ENCODE measurements at places on chromosomes 13 and 19.

GRCh38 chr19:30596813-30597399, 224.7 kb downstream of the ZNF536 start:
- peak; percentile 23 for DNase-seq

GRCh38 chr13:30466841-30467252, 1.1 kb upstream of the HMGB1 start:
- DNase-seq, result no peak

- no peak for DNase-seq
Observed at GRCh38 chr13:98423417-98423816, 153.5 kb downstream of the STK24 start.

GRCh38 chr13:25167382-25168174, 4.5 kb downstream of the AMER2 start:
- DNase-seq, result no peak

- DNase-seq, result no peak
Observed at GRCh38 chr13:30837227-30838159, 68.6 kb upstream of the MEDAG start.

DNA sequence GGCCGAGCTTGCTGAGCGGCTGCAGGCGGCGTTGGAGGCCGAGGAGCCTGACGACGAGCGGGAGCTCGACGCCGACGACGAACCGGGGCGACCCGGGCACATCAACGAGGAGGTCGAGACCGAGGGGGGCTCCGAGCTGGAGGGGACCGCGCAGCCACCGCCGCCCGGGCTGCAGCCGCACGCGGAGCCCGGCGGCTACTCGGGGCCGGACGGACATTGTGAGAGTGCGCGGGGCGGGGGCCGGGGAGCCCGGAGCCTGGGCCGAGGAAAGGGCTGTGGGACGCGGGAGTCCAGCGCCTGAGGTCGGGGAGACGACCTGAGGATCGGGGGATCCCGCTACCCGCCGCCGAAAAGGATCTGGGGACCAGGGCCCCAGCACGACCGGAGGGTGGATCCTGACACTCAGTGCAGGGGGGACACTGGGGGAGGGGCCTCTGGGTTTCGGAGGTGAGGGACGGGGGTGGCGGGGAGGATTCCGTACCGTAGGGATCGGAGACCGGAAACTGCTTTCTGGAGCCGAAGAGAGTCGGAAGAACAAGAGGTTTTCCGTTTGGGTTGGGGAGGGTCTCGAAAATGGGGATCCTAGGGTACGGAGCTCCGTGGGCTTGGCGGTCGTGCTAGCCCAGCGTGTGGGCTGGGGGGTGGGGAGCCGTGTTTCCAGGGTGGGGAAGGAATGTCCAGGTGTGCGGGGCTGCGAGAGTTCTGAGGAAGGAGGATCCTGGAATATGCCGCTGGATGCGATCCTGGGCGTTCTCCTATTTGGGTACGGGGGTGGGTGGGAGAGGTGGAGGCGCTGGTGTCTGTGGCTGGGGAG, 616 bp downstream of the HNRNPUL1 start:
- peak; percentile 27 for DNase-seq

GRCh38 chr13:99353836-99354235, 46.6 kb upstream of the GPR183 start:
- DNase-seq, result no peak

DNA sequence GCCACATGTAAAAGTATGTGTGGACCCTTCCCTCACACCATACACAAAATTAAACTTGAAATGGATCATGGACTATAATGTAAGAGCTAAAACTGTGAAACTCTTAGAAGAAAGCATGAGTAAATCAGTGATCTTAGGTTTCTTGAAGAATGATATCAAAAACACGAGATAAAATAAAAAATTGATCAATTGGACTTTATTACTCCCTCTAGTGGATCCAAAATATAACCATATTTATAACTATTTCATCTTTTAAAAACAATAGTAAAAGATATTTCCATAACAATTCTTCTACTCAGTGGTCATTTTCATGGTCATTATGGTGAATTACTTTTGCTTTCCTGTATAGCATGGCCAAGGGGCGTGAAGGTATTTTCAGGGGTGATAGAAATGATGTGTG, 174.6 kb upstream of the LSM14A start:
- no peak for DNase-seq

GRCh38 chr19:38945562-38946228, 15.0 kb downstream of the MRPS12 start:
- DNase-seq, result no peak

DNA sequence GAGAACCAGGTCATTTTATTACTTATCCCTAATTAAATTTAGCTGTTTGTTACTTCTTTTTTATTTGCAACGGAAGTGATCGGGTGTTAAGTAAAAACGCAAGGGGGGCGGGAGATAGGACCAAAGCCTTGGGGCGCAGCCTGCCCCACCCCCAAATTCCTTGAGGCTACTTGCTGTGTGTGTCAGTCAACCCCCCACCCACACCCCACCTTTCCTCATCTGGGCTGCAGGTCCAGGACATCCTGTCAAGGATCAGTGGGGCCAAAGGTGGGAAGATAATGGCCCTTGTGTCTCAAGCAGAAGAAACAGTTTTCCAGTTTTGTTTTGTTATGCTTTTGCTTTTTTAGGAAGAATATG, 1.2 kb upstream of the FOXO1 start:
- no peak for DNase-seq

DNA sequence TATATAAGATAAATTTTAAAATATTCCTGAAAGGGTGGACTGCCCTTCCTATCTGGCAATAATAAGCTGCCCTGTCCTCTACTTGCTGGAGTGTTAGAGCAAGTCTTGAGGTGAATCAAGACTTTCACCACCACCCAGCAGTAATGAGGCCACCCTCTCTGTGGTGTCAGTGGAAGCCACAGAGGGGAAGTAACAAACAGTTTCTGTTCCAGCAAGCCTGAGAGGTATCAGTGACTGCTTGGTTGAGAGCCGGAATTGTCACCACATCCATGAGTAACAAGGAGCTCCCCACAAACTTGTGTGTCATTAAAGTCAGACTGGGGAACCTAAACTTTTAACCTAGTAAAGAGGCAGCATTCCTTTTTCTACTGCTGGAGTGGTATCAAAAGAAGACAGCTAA, 532.7 kb upstream of the SPRY2 start:
- DNase-seq, result no peak

- DNase-seq, result no peak
Observed at GRCh38 chr19:56079609-56080008, 41.5 kb downstream of the ZNF787 start.

GRCh38 chr19:8224394-8225145, 15.4 kb downstream of the CERS4 start:
- DNase-seq, result no peak

DNA sequence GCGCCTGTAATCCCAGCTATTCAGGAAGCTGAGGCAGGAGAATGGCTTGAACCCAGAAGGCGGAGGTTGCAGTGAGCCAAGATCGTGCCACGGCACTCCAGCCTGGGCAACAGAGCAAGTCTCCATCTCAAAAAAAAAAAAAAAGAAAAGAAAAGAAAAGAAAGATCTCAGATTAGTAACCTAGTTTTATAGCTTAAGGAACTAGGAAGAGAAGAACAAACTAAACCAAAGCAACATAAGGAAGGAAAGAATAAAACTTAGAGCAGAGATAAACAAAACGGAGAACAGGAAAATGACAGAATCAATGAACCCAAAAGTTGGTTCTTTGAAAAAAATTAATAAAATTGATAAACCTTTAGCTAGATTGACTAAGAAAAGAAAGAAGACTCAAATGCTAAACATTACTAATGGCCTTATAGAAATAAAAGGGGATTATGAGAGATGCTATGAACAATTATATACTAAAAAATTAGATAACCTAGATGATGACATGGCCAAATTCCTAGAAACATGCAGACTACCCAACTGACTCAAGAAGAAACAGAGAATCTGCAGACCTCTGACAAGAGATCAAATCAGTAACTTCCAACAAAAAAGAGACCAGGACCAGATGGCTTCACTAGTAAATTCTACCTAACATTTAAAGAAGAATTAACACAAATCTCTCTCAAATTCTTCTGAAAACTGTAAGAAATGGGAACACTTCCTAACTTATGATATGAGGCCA, 68.2 kb downstream of the CDADC1 start:
- DNase-seq, result no peak

DNA sequence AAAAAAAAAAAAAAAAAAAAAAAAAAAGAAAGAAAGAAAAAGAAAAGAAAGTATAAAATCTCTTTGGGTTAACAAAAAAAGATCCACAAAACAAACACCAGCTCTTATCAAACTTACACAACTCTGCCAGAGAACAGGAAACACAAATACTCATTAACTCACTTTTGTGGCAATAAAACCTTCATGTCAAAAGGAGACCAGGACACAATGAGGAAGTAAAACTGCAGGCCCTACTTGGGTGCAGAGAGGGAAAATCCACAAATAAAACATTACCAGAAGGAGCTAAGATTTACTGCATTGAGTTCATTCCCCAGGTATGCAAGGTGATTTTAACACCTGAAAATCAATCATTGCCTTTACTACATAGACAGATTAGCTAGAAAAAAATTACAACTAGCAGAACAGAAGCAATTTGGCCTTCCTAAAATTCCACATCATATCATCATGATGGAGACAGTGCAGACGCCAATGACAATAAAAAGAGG, 9.6 kb upstream of the CEACAM5 start:
- DNase-seq, result no peak

GRCh38 chr19:1470305-1471009, 8.6 kb downstream of the C19orf25 start:
- peak; percentile 72 for DNase-seq

DNA sequence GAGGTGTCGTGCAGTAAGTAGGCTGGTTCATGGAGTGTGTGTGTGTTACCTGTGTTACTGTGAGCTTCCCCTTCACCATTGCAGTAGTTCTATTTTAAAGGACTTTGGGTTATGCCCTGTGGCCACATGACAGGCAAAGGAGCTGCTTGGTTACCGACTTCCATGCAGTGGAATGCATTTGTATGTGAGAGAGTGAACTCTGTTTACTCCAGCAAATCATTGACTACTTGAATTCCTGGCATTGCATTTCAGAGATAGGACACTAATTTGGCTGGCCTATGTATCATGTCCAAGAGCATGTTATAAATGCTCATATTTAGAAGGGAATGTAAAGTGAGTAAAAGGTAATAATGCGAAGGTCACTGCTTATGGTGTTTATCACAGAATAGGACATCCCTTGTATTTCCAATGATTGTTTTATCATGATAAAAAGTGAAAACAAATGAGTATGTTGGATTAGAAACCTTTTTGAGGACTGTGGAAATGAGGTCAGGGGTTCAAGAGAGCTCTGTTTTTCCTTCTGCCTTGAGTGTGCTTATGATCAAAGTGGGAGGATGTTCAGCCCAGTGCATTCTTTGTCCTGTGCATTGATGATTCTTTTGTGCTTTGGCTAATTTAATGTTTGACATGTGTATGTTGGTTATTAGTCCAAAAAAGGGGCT, 156.5 kb downstream of the LMO7 start:
- peak; percentile 46 for DNase-seq

GRCh38 chr19:30968210-30968609, 381.0 kb downstream of the TSHZ3 start:
- DNase-seq, result no peak

GRCh38 chr13:100633461-100633860, 41.1 kb downstream of the TMTC4 start:
- DNase-seq, result no peak

DNA sequence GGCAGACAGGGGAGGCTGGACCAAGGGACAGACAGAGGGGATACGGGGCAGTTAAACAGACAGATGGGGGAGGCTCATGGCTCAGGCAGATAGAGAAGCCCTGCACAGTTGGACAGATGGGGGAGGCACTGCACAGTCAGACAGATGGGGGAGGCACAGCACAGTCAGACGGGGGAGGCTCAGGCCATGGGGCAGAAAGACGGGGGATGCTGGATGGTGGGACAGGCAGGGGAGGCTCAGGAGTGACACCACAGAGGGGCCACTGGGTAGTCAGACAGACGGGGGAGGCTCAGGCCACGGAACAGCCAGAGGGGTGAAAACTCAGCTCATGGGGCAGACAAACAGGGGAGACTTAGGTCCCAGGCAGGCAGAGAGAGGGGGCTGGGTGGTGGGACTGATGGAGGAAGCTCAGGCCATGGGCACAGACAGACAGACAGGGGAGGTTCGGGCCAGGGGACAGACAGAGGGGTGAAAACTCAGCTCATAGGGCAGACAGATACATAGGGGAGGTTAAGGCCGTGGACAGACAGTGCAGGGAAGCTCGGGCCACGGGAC, 886 bp downstream of the MFSD12 start:
- DNase-seq, result no peak

DNA sequence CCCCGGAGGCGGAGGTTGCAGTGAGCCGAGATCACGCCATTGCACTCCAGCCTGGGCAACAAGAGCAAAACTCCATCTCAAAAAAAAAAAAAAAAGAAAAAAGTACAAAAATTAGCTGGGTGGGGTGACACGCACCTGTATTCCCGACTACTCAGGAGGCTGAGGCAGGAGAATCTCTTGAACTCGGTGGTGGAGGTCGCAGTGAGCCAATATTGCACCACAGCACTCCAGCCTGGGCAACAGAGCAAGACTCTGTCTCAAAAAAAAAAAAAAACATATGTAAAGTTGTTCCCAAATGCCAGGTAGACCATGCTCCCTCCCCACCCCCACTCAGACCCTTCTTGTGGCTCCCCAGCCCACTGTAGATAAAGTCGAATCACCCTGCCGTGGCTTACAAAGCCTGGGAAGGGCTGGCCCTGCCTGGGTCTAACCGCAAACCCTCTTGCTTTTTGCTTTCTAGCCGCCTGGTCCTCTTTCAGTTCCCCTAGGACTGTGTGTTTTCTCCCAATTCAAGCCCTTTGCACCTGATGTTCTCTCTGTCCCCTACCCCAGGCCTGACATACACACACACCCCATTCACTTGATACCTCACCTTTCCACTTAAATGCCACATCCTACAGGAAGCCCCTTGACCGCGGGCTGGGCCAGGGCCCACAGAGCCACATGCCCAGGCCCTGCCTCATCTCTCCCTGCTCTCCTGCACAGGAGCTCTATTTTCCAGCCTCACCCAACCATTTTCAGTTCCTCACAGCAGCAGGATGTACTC, 34.4 kb downstream of the MAP4K1 start:
- no peak for DNase-seq

DNA sequence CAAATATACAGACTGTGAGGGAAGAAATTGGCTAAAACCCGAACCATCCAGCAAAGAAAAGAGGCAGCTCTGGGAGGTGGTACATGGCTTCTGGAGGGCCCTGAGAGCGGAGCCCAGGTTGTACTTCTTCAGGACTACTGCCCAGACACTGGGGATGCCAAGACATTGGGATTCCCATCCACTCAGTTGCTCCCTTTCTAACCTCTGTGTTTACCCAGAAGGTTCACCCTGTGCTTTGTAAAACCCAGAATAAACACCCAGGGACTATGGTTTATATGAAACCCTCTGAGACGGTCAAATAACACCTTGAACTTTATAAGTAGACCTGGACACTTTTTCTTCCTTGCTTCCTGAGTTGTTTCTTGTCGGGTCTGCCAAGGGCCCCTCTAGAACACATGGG, 9.7 kb downstream of the MEIOSIN start:
- DNase-seq, result no peak

DNA sequence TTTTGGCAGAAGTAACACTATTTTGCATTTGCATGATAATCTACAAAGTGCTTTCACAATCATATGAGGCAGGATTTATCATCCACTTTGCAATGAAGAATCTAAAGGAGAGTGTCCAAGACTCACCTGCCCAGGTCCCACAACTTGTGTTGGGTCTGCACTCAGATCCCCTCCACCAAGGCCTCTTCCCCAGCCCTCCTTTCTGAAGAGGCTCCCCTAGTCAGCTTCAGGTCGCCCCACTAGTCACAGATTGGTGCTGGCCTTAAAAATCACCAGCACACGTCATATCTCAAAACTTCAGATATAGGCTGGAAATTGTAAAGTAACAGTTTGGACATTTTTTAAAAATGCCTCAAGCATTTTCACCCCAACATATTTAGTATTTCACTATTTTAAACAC, 17.5 kb downstream of the ATP7B start:
- no peak for DNase-seq

GRCh38 chr13:22423261-22423660, 752.4 kb downstream of the FGF9 start:
- DNase-seq, result no peak
